Activated B cell treated with CpG ODN at 0.5 μM for 24 hours (primary cell): ENCODE measurements at places on chromosomes 1 and 21. TPM values are rescaled to one million over a fixed set of nuclear protein-coding genes. Genes with fewer than 3 reads are reported as not detected.

GRCh38 chr1:226870401-226871279, at the start of gene PSEN2:
TSS of gene PSEN2 (plus strand) at chr1:226870616. CDS start at chr1:226881908, 11,292 bp downstream.
- DNase-seq = peak; percentile 80

GRCh38 chr1:41811051-41811795, 107.5 kb downstream of the HIVEP3 start:
- DNase-seq = no peak

GRCh38 chr1:224189561-224189960, 6.5 kb downstream of the DEGS1 start:
- DNase-seq = no peak

DNA sequence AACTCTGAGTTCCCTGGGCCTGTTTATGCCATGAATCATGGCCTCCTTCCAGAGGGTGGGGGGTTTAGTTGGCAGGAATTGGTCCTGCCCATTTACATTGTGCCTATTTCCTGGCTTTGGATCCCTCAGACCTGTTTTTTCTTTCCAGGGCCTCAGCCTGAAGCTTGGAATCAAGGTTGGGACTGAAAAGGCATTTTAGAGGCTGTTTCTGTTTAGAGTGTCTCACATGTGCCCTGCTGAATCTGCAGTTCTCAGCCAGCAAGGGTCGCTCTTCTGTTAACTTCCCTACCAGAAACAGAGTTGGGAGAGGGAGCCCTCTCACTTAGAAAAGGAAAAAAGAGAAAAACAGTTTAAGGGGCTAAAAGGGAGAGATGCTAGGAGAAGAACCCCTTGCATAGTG, 191.1 kb downstream of the PTPRC start:
- no peak for DNase-seq

GRCh38 chr1:63533931-63534330, 10.6 kb downstream of the EFCAB7 start:
- DNase-seq = no peak

GRCh38 chr1:208203127-208203847, 40.9 kb downstream of the PLXNA2 start:
- DNase-seq = no peak

GRCh38 chr1:69121723-69122122, 446.0 kb upstream of the LRRC7 start:
- no peak for DNase-seq

DNA sequence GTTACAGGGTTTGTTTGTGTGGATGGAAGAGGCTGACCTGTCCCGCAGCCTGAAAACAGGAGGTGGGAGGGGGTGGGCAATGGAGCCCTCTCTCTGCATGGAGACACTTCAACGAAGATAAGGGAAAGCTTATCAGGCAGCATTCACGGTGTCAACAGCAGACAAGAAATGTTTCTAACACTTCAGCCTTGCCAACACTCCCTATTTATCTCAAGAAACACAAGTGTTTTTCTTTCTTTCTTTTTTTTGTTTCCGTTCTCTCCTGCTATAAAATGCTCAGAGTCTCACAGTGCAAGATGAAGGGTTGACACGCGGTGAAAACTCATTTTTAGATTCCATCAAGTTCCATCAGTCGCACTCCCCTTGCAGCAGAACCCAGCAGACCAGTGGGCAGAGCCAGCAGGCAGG, 594.4 kb downstream of the MATN1 start:
- no peak for DNase-seq

The NMNAT1 gene
- total RNA-seq = 5.8 and 7.5 TPM in 2 replicates

The IFI44L gene
- 3.6 and 5.0 TPM in 2 replicates for total RNA-seq

The FCRL1 gene
- total RNA-seq = 111 and 138 TPM in 2 replicates

The GPR52 gene
- total RNA-seq = 7.7 and 12.4 TPM in 2 replicates

The GNPAT gene
- 45.7 and 47.4 TPM in 2 replicates for total RNA-seq

The KMO gene
- total RNA-seq = 44.8 and 53.6 TPM in 2 replicates

The SPRR2E gene
- not detected in 2 replicates for total RNA-seq

The GJA4 gene
- total RNA-seq = not detected in 2 replicates

The NTMT2 gene
- not detected in 2 replicates for total RNA-seq

The IGSF21 gene
- not detected in 2 replicates for total RNA-seq

The AMY1A gene
- not detected in 2 replicates for total RNA-seq
